ENCODE measurements at places on chromosomes 13 and 19. TPM values are rescaled to one million over a fixed set of nuclear protein-coding genes. Genes with fewer than 3 reads are reported as not detected.

DNA sequence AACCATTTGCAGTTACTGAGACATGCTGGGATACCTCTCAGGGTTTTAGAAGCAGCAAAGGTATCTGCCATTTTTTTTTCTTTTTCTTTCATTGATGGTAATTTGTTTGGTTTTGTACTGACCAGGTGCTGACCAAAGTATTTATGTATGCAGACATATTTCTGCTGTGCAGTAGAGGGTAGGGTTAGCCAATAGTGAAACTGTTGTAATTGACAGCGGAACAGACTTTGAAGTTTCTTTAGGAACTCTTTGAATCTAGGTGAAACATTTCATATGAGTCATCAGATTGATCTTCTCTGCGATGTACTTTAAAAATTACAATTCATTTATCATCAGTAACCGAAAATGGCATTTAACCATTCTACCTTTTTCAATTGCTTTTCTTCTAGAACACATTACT is 63.0 kb downstream of the ITGBL1 start:
- no peak for DNase-seq
- no peak overlapping the region for H3K27ac ChIP-seq
- no peaks in the 10 kb centered on the region for H3K27me3 ChIP-seq

GRCh38 chr13:20258963-20259288 is 26.8 kb upstream of the GJB6 start:
- H3K36me3 ChIP-seq = no peaks in the 10 kb centered on the region
- DNase-seq = no peak

CALR3 gene
- not detected for polyA plus RNA-seq

DNA sequence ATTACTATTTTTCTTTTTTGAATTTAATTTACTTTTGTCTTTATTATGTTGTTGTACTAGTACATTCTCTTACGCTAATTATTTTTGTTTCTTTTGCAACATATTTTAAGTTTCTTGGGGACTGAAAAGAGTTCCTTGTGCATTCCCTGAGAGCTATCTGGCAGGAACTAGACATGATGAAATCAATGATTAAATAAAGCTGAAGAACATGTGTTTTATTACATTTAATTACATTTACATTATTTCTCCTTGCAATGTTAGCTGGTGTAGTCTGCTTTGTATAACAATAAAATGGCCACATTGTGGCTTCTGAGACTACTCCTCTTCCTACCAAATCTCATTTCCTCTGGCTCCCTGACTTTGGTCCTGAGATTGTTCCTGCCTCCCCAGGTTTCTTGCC is 244.9 kb downstream of the NDFIP2 start:
- H3K27ac ChIP-seq = peak overlapping the region; percentile 45
- no peak overlapping the region for H3K4me3 ChIP-seq
- DNase-seq = peak; percentile 66
- peaks cover 26% of the 10 kb centered on the region for H3K4me1 ChIP-seq
- H3K36me3 ChIP-seq = no peaks in the 10 kb centered on the region

DNA sequence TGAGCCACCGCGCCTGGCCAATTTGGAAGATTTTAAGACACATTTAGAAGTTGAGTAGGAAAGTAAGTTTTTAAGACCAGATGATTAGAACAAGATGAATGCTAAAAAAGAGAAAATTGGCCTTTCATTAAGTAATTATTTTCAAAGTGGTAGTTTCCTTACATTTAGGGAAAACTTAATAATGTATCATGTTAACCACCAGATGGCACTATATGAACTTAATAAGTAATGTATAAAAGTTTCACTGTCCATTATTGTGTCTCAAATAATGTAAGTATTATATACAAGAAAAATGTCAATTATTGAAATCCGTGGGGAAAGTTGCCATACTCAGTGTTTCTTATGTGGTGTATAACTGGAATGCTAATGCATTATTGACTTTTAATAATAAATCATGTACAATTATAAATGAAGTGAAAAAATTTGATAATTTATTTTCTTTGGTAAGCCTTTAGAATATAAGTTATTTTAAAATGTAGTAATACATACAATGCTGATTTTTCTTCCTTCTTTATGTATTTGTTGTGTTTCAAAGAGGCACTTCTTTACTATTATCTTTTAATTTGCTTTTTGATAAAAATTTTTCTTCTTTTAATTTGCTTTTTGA is 29.2 kb downstream of the COG6 start:
- no peaks in the 10 kb centered on the region for H3K4me1 ChIP-seq
- H3K4me3 ChIP-seq = no peak overlapping the region
- no peaks in the 10 kb centered on the region for H3K27me3 ChIP-seq
- peak; percentile 65 for DNase-seq
- peaks cover 12% of the 10 kb centered on the region for H3K36me3 ChIP-seq

ITPKC gene
- polyA plus RNA-seq = 11.1 TPM

COX7A1 gene
- 283 TPM for polyA plus RNA-seq

DNA sequence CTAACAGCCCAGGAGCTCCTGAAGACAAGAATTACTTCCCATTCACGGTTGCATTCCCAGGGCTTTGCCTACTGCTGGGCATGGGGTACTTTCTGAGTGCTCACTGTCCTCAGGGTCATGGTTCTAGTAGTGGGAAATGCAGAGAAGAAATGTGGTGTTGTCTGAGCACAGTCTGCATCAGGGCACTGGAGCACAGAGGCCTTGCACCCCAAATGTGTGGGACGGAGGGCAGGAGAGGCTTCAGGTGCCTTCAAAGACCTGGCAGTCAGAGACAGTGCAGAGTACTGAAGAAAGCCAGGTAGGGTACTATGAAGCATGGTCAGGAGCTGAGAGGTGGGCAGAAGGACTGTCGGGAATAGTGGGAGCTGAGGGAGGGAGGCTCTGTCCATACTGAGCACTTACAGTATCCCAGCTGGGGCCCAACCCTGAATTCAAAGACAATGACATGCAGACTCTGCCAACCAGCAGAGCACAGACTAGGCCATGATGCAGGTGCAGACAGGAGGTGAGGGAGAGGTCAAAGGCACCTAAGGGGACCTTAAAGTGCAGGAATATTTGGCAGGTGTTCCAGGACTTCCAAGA is 144.4 kb downstream of the USP12 start:
- no peaks in the 10 kb centered on the region for H3K27me3 ChIP-seq
- no peak overlapping the region for H3K27ac ChIP-seq
- DNase-seq = no peak
- peaks cover 13% of the 10 kb centered on the region for H3K4me1 ChIP-seq
- H3K36me3 ChIP-seq = no peaks in the 10 kb centered on the region

ADAMTSL5 gene
- polyA plus RNA-seq = 13.4 TPM

DNA sequence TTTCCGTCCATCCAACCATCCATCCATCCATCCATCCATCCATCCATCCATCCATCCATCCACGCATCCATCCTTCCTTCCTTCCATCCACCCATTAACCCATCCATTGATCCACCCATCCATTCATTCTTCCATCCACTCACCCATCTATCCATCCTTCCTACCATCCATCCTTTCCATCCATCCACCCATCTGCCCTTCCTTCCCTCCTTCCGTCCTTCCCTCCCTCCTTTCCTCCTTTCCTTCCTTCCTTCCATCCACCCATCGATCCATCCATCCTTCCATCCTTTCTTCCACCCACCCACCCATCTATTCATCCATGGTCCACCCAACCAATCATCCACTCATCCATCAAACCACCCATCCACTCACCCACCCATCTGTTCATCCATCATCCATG is 70.1 kb downstream of the MLLT1 start:
- H3K36me3 ChIP-seq = peaks cover 22% of the 10 kb centered on the region
- no peaks in the 10 kb centered on the region for H3K27me3 ChIP-seq
- no peaks in the 10 kb centered on the region for H3K4me1 ChIP-seq
- no peak overlapping the region for H3K27ac ChIP-seq
- DNase-seq = no peak

MBD3L2 gene
- not detected for polyA plus RNA-seq

- no peak for DNase-seq
- no peak overlapping the region for H3K4me3 ChIP-seq
- H3K4me1 ChIP-seq = no peaks in the 10 kb centered on the region
- H3K36me3 ChIP-seq = no peaks in the 10 kb centered on the region
- H3K27ac ChIP-seq = no peak overlapping the region
- H3K27me3 ChIP-seq = no peaks in the 10 kb centered on the region
Measured at GRCh38 chr13:38656699-38657098, 30.2 kb upstream of the FREM2 start.

DNA sequence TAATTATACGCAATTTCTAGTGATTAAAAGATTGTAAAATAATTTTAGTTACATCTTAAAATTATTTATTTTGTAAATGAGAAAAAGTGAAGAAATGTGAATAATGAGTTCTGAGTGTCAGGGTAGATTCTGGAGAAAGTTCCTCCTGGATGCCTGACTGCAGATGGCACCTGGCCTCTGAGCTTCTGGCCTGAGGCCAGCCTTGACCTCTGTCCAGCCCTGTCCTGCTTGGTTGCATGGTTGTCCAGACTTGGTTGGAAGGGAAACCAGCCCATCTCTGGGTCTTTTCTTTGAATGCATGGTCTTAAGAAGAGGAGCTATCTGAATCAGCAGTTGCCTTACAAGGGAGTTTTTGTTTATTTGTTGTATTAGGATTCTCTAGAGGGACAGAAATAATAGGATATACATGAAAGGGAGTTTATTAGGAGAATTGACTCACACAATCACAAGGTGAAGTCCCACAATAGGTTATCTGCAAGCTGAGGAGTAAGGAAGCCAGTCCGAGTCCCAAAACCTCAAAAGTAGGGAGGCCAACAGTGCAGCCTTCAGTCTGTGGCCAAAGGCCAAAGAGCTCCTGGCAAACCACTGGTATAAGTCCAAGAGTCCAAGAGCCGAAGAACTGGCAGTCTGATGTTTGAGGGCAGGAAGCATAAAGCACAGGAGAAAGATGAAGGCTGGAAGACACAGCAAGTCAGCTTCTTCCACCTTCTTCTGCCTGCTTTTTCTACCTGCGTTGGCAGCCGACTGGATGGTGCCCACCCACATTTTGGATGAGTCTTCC is 385.8 kb downstream of the ZNF536 start:
- H3K4me1 ChIP-seq = no peaks in the 10 kb centered on the region
- H3K27ac ChIP-seq = no peak overlapping the region
- H3K36me3 ChIP-seq = no peaks in the 10 kb centered on the region
- no peak overlapping the region for H3K4me3 ChIP-seq

DNA sequence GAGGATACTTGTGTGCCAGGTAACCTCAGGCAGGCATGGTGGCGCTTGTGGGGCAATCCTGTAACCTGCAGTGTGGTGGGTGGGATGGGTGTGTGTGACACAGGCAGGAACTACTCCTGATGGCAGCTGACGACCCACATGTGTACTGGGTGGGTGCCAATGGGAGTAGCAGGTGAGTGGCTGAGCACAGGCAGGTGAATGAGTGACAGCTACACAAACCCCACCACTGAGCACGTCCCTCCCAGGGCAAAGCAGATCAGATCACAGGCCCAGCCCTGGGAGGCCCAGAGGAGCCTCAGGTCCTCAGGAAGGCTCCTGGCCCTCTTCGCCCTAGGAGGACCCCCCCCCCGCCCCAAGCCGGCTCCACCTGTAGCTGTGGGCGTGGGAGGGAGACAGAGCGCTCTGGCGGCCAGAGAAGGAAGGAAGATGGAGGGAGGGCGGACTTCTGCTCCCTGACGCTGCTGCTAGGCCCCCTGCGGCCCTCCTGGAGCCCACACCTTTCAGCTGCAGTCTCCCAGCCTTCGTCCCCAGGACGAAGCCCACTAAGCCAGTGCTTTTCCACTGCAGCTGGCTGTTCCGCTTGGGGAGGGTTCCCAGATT is 1.3 kb upstream of the ZNF181 start:
- peak overlapping the region; percentile 96 for H3K27ac ChIP-seq
- H3K4me3 ChIP-seq = peak overlapping the region; percentile 72

DNA sequence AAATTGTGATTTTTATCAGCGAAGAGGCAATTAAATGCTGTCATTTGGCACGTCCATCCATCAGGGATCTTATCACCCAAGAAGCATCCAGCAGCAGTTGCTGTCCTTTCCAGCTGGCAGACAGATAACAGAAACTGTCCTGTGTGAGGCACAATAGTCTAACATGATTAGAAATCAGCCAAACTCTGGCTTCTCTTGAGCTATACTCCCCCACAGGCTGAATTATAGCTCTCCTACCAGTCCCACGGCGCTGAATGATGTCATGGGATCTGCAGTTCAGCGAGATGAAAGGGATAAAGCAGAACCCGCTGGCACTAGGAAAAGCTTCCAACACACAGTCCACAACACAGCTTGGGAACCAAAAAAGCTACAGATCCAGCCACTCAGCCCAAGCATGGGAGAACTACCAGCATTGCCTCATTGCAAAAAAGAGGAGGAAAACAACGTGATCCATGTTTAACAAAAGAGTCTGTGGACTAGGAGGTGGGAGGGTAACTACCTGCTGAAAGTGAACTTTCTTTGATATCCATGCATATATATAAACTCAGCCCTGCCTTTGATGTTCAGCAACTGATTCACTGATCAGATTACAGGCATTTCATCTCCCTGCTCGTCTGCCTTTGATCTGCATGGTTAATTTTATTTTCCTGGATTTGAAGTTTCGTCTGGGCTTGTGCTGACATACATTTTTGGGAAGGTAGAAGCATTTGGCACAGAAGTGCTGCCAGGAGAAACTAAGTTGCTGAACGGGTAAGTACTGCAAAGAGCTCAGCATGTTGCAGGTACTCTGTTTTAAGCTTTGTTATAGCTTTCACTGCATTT is at the start of gene TNFRSF19:
Gene TNFRSF19 (plus strand): TSS at position 314 of the 822 bp plus-strand sequence. CDS start 19,772 bp downstream, outside the sequence.
- no peaks in the 10 kb centered on the region for H3K36me3 ChIP-seq
- H3K4me3 ChIP-seq = peak within 1 kb of the TSS; percentile 34
- H3K4me1 ChIP-seq = peaks cover 5% of the 10 kb centered on the region
- peak within 1 kb of the TSS; percentile 71 for H3K27ac ChIP-seq

FUT3 gene
- polyA plus RNA-seq = 0.33 TPM

OR7A5 gene
- polyA plus RNA-seq = 0.44 TPM

DNA sequence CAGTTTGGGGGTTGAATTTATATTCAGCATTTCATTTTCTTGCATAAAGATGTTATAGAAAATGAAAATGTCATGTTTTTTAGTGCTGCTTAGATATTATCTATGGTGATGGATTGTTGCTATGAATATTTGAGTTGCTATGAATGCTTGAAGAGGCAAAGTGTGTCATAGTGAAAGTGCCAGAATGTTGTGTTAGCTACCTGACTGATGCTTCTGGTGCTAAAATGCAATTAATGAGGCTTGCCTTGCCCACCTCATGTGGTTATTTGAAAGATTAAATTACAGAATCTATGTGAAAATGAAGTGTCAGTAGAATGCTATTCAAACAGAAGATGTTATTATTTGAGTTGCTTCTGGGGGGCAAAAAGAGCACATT is 62.7 kb upstream of the MYCBP2 start:
- no peaks in the 10 kb centered on the region for H3K36me3 ChIP-seq
- no peak for DNase-seq
- H3K4me1 ChIP-seq = no peaks in the 10 kb centered on the region
- H3K27me3 ChIP-seq = no peaks in the 10 kb centered on the region

DNA sequence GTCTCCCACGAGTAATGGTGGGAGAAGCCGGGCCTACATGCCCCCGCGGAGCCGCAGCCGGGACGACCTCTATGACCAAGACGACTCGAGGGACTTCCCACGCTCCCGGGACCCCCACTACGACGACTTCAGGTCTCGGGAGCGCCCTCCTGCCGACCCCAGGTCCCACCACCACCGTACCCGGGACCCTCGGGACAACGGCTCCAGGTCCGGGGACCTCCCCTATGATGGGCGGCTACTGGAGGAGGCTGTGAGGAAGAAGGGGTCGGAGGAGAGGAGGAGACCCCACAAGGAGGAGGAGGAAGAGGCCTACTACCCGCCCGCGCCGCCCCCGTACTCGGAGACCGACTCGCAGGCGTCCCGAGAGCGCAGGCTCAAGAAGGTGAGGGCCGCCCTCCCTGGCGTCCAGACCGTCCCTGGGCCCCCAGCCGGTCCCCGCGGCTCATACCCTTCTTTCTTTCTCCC is 1.4 kb upstream of the USF2 start:
- peak; percentile 75 for DNase-seq
- H3K27ac ChIP-seq = peak overlapping the region; percentile 93
- H3K4me3 ChIP-seq = peak overlapping the region; percentile 89
- peaks cover 34% of the 10 kb centered on the region for H3K4me1 ChIP-seq

ASF1B gene
- 8.2 TPM for polyA plus RNA-seq
